ENCODE measurements at places on chromosomes 2 and 18. TPM values are rescaled to one million over a fixed set of nuclear protein-coding genes. Genes with fewer than 3 reads are reported as not detected.

The TLX2 gene
- 0.48 TPM for total RNA-seq

The ANKRD30B gene
- not detected for total RNA-seq

The ROCK2 gene
- total RNA-seq = 20.5 TPM

The STAT1 gene
- total RNA-seq = 54.7 TPM

The DSG4 gene
- not detected for total RNA-seq

The NT5C1B gene
- total RNA-seq = not detected

The POTEF gene
- total RNA-seq = not detected

The PLA2R1 gene
- 1.9 TPM for total RNA-seq

The TCF4 gene
- total RNA-seq = 1.5 TPM

The CROCC2 gene
- not detected for total RNA-seq

The KLHL14 gene
- not detected for total RNA-seq

The KCNJ3 gene
- not detected for total RNA-seq

The B3GNT7 gene
- total RNA-seq = 2.6 TPM

The INHA gene
- total RNA-seq = 0.39 TPM

The IL36RN gene
- total RNA-seq = 0.21 TPM

The CRYBA2 gene
- total RNA-seq = not detected

The TUBB6 gene
- 207 TPM for total RNA-seq

The PRSS56 gene
- 0.21 TPM for total RNA-seq

The BCS1L gene
- total RNA-seq = 49.3 TPM

The DGKD gene
- 103 TPM for total RNA-seq

The TBR1 gene
- total RNA-seq = not detected

The ZNF521 gene
- total RNA-seq = not detected

The ATP8B1 gene
- total RNA-seq = 6.8 TPM

The CPO gene
- not detected for total RNA-seq

The MBD5 gene
- 5.2 TPM for total RNA-seq

The LIMS2 gene
- total RNA-seq = 6.5 TPM

The CXCR1 gene
- total RNA-seq = not detected

The IL1B gene
- 0.15 TPM for total RNA-seq

The DNAJC5G gene
- not detected for total RNA-seq

The FN1 gene
- total RNA-seq = 192 TPM

The YIPF4 gene
- total RNA-seq = 46.9 TPM

The SALL3 gene
- not detected for total RNA-seq

The C1QL2 gene
- total RNA-seq = 0.53 TPM

The NEUROD1 gene
- total RNA-seq = not detected

The MYO5B gene
- 9.4 TPM for total RNA-seq

The NDUFV2 gene
- 148 TPM for total RNA-seq

The LCT gene
- 0.05 TPM for total RNA-seq

The ZSCAN30 gene
- 0.48 TPM for total RNA-seq

The SPP2 gene
- total RNA-seq = not detected

The GCG gene
- total RNA-seq = not detected

The PFN4 gene
- total RNA-seq = 1.1 TPM

The CCT7 gene
- 543 TPM for total RNA-seq

The SCN7A gene
- not detected for total RNA-seq

The SYT4 gene
- not detected for total RNA-seq

The TMEM37 gene
- 2.3 TPM for total RNA-seq

The C1D gene
- 31.7 TPM for total RNA-seq

The LRRC30 gene
- total RNA-seq = not detected

Measured in A549 treated with Mapracorat at 1 μM for 4 hours (cell line).